ENCODE measurements at places on chromosomes 4 and X.

DNA sequence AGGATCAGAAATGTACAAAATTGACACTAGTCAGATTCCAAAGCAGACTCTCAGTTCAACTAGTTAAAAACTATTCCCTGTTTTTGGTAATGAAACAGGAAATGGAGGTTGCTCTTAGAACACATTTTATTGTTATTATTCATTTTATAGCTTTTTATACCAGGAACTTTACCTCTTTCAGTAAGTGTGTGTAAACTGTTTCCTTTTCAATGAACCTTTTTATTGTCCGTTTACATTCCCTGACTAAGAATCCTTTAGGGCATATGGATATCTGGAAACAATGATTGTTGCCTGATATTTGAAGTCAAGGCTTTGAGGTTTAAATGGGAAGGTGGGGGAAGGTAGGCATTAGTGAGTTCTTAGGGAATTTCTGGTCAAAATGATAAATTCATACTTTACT, 1511.4 kb downstream of the ADGRL3 start:
- no peak for DNase-seq

DNA sequence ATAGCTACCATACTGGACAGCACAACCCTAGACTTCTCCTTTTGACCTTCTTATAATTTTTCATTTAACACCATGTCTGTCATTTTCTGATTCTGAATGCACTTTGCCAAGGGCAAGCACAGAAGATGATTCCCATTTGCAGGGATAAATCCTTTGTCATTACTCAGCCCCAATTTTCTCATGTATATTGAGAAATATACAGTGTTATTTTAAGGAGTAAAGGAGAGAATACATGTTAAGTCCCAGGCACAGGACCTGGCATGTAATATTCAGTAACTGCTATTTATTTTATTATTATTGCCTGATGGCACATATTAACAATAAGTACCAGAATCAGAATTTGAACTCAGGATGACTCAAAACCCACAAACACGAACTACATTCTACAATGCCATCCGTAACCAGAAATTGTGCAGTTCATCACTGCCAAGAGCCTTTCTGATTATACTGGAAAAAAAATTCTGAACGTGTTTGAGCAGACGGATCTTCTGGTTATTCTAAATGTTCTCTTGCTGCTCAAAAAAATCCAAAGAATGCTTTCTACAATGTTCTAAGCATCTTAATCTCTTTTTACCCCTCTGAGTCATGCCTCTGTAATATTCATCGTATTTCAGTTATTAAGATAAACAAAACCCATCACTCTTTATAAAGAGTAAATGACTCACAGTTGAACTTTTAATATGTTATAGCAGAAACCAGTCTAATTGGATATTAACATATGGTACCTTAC, 170.0 kb downstream of the MID1 start:
- DNase-seq = no peak

- no peak for DNase-seq
These were observed 2.7 kb downstream of the HPSE start for GRCh38 chr4:83331956-83332355.

GRCh38 chr4:182124359-182124758, 118.8 kb upstream of the TENM3 start:
- DNase-seq = no peak

DNA sequence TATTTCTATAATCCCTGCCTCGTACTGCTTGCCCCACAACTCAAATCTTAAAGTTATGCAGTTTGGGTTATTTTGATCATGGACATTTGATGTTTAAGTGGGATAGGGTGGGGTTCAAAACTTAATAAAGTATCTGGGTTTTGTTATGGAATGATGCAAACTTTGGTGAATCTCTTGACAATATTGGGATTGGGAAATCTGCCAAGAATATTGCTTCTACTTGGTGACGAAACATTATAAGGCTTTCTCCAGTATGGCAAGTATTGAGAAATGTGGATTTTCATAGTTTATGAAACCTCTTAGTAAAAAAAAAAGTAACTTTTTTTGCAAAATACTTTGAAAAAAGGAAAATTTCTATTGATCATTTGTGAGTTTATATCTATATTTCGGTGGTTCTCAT, 130.8 kb upstream of the SFRP2 start:
- DNase-seq = no peak

DNA sequence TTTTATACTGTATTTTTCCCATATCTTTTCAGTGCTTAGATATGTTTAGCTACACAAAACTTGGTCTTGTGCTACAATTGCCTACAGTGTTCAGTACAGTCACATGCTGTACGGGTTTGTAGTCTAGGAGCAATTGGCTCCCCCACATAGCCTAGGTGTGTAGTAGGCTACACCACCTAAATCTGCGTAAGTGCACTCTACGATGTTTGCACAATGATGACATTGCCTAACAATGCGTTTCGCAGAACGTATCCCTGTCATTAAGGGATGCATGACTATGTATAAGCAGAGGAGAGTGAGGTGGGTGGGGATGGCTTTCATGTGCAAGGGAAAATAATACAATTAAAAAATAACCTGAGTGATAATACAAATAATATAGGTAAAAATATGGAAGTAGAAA, 131.4 kb downstream of the GBA3 start:
- DNase-seq = no peak

DNA sequence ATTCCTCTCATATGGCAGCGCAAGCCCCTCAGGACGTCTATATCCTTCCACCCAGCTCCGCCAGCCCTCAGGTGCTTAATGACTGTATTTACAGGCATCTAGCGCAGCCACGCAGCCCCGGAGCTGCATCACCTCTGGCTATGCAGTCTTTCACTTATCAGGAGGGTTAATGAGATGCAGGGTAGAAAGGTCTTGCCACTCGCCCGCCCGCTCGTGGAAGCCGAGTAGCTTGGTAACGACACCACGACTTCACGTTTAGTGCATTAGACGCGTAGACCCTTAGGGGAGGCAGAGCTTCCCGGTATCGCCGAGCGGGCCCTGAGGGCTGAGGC, 1.5 kb upstream of the SLC16A2 start:
- DNase-seq = no peak

DNA sequence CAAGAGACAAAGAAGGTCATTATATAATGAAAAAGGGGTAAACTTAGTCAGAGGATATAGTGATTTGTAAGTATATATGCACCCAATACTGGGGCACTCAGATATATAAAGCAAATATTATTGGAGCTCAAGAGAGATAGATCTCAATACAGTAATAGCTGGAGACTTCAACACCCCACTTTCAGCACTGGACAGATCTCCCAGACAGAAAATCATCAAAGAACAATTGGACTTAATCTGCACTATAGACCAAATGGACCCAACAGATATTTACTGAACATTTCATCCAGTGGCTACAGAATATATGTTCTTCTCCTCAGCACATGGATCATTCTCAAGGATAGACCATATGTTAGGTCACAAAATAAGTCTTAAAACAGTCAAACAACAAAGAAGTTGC, 47.2 kb upstream of the RBMXL3 start:
- DNase-seq = no peak

DNA sequence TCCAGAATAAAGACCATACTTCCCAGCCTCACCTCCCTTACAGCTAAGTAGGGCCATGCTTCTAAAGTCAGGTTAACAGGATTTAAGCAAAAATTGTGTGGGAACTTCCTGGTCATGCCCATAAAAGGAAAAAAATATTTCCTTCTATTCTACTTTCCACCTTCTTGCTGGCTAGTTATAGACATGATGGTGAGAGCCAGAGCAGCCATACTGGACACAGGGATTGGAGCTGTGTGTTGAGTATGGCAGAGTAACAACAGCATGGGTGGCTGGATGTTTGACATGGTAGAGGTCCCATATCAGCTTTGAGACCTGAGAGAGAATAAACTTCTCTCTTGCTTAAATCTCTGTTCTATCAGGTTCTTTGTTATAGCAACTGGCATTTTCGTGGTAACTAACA, 15.1 kb upstream of the CBR4 start:
- no peak for DNase-seq

Data from T follicular helper cell (primary cell).